Stimulated activated CD8-positive, alpha-beta memory T cell treated with anti-CD3 and anti-CD28 coated beads, Interleukin-2, amount 100 ng/mL, for 1 hour (primary cell): ENCODE measurements at places on chromosomes 3 and 15.

- DNase-seq, result no peak
Measured at GRCh38 chr15:68616397-68616796, 37.6 kb downstream of the CORO2B start.

DNA sequence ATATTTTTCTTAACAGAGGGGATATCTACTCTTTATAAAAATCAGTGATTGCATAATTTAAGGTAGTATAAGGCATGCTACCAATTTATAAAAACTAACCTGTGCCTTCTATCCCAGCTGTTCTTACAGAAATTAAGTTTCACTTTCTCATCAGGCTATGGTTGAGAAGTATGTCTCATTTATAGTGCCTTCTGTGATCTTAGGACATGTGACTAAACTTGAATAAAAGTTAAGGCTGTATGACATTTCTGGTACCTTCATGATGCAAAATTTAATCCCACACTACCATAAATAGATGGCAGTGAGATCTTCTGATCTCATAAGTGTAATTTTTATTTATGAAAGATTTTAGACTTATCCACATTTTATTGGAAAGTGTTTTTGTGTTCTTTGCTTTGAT lies 12.6 kb downstream of the TIPARP start:
- DNase-seq, result no peak

GRCh38 chr15:40352281-40352901 lies 1.6 kb downstream of the PHGR1 start:
- DNase-seq, result no peak

- DNase-seq, result peak; percentile 59
Measured at GRCh38 chr15:31128919-31129768, 27.6 kb upstream of the TRPM1 start.

- no peak for DNase-seq
Measured at GRCh38 chr3:58731673-58732072, 65.1 kb upstream of the FAM3D start.

GRCh38 chr3:56197259-56197965 lies 270.9 kb downstream of the ERC2 start:
- no peak for DNase-seq

- no peak for DNase-seq
Measured at GRCh38 chr15:85821545-85821944, 26.8 kb upstream of the KLHL25 start.

- no peak for DNase-seq
Measured at GRCh38 chr15:65248511-65249255, 37.4 kb upstream of the CILP start.

GRCh38 chr3:58021072-58021959 lies 13.1 kb downstream of the FLNB start:
- no peak for DNase-seq

- DNase-seq, result no peak
Measured at GRCh38 chr15:101242999-101243336, 8.9 kb downstream of the CHSY1 start.

DNA sequence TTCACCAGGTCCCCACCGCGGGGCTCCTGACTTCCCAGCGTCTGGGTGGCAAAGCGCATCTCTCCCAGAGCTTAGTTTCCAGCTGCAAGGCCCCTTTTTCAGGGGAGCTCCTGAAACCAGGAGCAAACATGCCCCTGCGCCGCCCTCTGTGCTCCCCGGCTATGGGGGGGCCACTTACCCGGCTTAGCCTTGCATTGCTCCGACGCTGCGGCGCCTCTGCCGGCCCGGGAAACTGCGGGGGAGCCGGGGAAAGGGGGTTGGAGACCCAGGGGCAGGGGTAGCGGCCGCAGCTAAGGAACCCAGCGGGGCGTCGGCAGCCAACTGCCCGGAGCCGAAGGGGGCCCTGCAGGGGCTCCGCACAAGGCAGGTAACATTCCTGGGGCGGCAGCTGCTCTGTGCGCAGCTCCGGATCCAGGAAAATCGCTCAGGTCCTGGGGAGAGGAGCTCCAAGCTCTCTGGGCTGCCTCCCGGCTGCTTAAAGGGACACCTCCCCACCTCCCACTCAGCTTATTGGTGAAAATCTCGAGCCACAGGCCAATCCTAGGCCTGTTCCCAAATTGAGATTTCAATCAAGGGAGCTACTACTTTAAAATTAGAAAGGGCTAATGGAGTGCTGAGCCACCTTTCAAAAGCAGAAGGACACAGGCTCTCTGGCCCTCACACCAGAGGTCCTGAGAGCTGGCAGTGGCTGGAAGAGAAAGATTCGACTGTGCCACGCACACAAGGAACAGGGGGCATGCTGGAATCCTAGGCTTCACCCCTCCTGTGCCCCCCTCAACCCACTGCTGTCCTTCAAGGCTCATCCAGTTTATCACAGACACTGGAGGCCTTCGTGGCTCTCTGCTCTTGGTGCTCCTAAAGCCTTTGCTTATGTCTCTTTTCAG lies 42.7 kb upstream of the PRICKLE2 start:
- DNase-seq, result no peak

DNA sequence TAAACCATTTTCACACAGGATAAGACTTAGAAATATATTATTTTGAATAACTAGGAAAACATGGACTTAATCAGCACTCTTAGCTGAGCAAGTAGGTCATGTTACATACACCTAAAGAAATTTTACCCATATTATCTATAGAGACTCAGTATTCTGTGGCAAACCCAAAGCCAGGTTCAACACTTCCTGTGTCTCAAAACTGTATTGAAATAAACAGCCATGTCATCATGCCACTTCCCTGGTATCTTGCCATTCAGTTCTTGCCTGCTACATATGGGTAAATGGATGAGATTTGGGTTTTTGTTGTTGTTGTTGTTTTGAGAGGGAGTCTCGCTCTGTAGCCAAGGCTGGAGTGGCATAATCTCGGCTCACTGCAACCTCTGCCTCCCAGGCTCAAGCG lies 141.5 kb upstream of the PLXND1 start:
- no peak for DNase-seq

GRCh38 chr3:159783780-159784742 lies 204.6 kb upstream of the IL12A start:
- no peak for DNase-seq

DNA sequence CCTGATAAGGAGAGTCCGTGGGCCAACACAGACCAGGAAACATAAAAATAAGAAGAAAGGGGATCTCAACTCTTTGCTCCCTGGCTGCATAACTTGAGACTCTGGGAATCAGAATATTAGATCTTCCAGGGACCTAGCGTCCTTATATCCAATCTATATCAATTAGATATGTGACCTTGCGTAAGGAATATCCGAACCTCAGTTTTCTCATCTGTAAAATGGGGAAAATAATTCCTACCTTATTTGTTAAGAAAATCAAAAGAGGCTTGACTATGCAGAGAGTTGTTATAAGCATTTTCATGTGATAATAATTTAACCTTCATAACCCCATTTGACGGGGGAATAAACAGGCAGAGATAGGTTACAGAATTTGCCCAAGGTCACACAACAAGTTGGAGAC lies 7.1 kb upstream of the LIPC start:
- DNase-seq, result no peak

- no peak for DNase-seq
Measured at GRCh38 chr3:195401943-195402342, 40.9 kb downstream of the ACAP2 start.

- DNase-seq, result no peak
Measured at GRCh38 chr15:32901995-32902394, 184.2 kb downstream of the GREM1 start.

DNA sequence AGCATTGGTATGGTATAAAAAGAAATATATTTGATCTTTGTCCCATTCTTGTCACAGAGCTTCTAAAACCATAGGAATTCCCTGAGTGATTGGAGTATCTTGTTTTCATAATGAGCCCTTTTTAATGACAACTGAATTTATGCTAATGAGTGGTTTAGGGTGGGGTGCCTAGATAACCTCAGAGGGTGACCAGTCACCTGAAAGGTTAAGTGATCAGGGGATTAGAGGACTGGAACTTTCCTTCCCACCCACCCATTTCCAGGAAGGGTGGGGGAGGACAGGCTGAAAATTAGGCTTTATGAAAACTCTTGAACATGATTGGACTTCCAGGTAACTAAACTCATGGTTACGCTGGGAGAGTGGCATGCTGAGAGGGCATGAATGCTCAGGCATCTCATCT lies 8.5 kb downstream of the MFN1 start:
- DNase-seq, result no peak

DNA sequence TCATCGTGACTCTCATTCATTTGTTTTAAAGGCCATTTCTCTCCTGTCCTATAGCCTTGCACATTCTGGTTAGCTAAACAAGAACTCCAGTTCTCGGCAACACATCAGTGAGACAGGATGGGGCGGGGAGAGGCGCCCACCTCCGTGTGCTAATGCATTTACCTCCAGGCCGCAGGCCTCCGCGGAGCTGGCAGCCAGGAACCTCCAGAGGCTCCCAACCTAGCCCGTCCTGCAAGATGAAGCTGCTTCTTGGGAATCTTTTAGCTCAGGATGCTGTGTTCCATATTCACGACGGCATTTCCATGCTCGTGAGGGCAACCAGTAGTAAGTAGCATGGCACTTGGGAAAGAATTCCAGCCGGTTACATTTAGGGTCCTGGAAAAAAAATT lies 47.9 kb downstream of the RGMA start:
- no peak for DNase-seq

DNA sequence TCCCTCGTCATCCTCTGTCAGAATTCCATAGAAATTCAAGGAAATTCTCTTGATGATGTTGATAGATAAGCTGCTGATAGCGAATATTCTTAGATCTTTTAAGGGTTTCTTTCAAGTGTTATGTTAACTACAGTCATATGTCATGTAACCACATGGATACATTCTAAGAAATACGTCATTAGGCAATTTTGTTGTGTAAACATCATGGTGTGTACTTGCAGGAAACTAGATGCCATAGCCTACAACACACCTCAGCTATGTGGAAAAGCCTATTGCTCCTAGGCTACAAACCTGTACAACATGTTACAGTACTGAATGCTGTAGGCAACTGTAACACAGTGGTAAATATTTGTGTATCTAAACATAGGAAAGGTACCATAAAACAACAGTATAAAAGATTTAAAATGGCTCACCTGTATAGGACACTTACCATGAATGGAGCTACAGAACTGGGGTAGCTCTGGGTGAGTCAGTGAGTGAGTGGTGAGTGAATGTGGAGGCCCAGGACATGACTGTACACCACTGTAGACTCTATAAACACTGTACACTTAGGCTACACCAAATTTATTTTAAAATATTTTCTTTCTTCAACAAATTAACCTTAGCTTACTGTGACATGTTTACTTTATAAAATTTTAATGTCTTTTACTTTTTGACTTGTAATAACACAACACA lies 34.6 kb downstream of the GLDN start:
- no peak for DNase-seq

- no peak for DNase-seq
Measured at GRCh38 chr3:115676336-115676735, 53.0 kb downstream of the GAP43 start.

DNA sequence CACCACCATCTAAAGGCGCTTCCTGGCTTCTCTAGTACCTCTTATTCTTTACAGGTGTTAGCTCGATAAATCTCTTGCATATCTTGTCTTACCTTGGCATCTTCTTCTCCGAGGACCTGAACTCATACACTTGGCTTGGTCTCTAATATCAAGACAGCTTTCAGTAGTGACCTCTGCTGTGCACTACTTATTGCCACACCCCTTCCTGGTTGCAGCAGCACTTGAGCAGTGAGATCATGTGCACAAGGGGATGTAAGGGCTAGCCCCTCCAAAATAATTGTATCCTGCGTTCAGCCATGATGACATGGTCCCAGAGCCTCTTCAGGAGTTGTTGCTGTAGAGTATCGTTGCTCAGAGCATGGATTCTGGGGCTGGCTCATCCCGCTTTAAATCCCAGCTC lies 1.3 kb upstream of the PLA1A start:
- DNase-seq, result no peak

GRCh38 chr3:87161013-87161412 lies 66.1 kb upstream of the CHMP2B start:
- no peak for DNase-seq

- DNase-seq, result no peak
Measured at GRCh38 chr3:53811143-53811927, 34.9 kb downstream of the CHDH start.

GRCh38 chr15:73033611-73034010 lies 18.7 kb upstream of the NEO1 start:
- no peak for DNase-seq

DNA sequence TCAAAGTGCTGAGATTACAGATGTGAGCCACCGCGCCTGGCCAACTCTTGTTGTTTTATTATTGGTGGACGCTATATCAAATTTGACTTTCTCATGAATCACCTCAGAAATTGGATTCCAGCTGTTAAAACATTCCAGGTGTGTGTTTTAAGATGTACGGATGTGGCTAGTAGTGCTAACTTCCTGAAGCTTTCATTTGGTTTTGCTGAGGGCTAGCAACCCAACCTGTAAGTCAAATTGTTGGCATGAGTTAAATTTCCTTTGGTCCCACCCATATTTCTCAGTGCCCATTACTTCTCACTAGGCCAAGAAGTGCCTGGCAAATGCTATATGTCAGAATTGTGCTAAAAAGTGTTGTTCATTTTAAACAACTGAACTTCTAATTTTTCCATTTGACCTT lies 13.1 kb upstream of the KAT2B start:
- DNase-seq, result no peak

DNA sequence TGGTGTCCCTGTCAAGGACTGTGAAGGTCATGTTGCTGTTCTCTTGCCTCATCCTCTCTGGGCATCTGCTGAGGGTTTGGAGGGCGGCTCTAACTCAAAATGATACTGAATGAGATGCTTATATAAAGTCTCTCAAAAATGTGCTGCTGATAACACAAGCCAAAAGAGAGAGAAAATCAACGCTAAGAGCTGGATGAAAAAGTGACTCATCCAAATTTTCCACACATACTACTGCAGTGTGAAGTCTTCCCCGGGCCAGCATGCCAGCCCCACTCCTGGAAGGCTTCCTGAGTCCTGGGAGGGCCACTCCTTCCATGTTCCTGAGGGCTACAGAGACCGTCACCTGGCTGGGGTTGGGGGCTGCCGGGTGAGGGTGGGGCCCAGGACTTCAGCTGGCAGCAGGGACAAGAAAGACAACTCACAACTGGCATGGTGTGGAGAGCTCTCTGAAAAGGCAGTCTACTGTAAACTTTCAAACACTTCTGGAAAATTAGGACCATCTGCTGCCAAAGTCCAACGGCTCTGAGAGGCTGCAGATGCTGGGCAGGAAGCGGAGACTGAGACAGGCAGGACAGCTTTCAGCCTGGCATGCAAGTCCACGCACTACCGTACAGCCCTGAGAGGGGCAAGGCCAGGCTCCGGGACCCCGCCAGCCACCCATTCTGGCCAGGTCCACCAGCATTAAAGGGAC lies 200.3 kb downstream of the ADAMTS17 start:
- no peak for DNase-seq

- DNase-seq, result no peak
Measured at GRCh38 chr3:149581248-149581647, 76.6 kb downstream of the WWTR1 start.

DNA sequence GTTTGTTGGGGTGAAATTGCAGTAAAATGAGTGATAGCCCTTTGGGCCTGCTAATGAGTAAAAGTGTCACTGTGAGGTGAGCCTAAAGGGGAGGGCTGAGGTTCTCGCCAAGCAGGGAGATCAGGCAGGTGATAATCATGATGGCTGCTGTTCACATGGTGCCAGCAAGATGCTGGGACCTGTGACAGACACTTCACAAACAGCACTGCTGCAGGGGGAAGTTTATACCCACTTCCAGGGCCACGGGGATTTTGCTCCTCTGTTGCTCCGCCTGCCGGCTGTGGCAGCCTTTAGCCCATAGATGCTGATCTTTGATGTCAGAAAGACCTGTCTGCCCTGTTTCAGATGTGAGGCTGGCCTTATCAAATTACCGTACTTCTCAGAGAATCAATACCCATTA lies 96.7 kb downstream of the SV2B start:
- no peak for DNase-seq

GRCh38 chr15:84979651-84980050 lies 2.0 kb upstream of the PDE8A start:
- DNase-seq, result no peak
